Adrenal gland (tissue), 19 donors: ENCODE measurements at places on chromosomes 4 and X. TPM values are rescaled to one million over a fixed set of nuclear protein-coding genes. Genes with fewer than 3 reads are reported as not detected.

DDIT4L gene
- polyA plus RNA-seq = 1.2 TPM

USP26 gene
- polyA plus RNA-seq = not detected

DMRTC1 gene
- 0.03 TPM for polyA plus RNA-seq

KDR gene
- 5.1 TPM for polyA plus RNA-seq

DNA sequence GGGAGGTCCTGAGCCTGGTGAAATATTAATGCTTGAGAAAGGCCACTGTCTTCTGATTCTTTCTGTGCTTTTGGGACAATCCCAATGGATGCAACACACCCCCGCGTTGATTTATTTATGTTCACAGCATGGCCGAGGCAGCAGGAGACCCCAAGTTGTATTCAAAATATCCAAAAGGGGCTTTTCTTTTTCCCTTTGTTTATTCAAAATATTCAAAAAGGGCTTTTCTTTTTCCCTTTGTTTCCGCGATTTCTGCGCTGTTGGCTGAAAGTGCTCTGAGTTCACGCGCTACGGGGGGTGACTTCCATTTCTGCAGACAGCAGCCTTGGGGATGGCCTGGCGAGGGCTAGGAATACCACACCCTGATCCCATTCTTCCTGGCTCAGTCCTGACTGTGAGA is 59.5 kb upstream of the PPP2R3B start:
- DNase-seq = no peak

- no peak for DNase-seq
Observed at GRCh38 chrX:151746502-151746901, 12.0 kb downstream of the CNGA2 start.

GRCh38 chr4:95155759-95156451 is 392.9 kb downstream of the UNC5C start:
- DNase-seq = no peak

DNA sequence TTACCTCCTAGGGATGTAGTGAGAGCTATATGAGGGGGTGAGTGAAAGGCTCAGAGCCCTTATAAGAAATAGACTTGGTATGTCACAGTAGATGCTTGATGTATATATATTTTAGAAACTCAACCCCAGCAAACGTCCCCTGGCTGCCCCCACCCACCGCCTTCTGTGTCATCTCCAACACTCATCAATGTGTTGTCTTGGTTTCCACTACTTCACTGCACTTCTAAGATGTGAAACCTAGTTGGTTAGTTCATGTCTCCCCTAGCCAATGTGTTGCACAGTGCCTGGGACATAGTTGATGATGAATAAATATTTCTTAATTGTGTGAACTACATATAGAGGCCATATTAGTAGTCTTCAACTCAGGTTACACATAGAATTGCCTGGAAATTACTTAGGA is 4.4 kb downstream of the FGFBP2 start:
- DNase-seq = no peak
